Liver (tissue), 10 donors: ENCODE measurements at places on chromosomes 11 and 22. TPM values are rescaled to one million over a fixed set of nuclear protein-coding genes. Genes with fewer than 3 reads are reported as not detected.

DNA sequence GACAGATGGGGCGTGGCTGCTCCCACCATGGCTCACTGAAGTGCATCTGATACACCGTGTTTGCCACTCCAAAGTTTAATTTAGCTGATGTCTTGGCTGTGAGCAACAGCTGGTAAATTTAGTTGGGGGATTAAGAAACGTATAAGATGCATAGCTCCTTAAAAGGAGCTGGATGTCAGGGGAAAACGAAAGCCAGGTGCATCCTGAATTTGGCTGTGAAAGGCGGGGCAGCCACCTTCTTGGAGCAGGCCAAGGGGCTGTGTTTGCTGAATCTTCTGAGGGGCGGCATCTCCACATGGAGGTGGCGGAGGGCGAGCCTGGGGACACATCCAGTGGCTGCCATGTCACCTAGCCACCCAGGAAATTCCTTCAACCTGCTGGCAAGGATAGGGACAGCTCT, 20.7 kb upstream of the NCF4 start:
- H3K4me3 ChIP-seq: no peak overlapping the region
- DNase-seq: no peak

- no peak for DNase-seq
- no peaks in the 10 kb centered on the region for H3K36me3 ChIP-seq
- H3K27ac ChIP-seq: no peak overlapping the region
- no peaks in the 10 kb centered on the region for H3K27me3 ChIP-seq
- no peaks in the 10 kb centered on the region for H3K4me1 ChIP-seq
Observed at GRCh38 chr22:48091060-48091650, 1328.7 kb downstream of the TBC1D22A start.

DNA sequence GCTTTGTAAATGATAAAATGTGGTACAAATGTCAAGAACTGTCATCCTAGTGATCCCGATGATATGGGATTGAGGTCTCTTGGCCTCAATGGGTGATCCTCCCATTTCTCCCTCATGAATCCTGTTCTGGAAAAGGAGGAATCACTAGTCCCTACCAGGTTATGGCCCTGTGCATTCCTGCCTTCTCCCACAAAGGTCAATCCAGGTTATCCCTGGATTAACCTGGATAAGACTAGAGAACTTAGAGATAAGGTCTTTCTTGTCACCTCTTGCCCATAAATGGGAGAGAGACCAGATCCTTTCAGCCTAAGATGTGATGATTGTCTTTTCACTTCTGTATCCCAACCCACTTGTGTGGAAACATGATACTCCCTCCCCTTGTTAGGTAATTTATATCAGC, 396.7 kb downstream of the BUD13 start:
- H3K4me3 ChIP-seq: no peak overlapping the region
- no peak overlapping the region for H3K27ac ChIP-seq
- no peaks in the 10 kb centered on the region for H3K36me3 ChIP-seq
- no peaks in the 10 kb centered on the region for H3K4me1 ChIP-seq

PRG3 gene
- not detected for total RNA-seq

P2RY2 gene
- 3.7 TPM for total RNA-seq

GRCh38 chr11:121723246-121723741, 270.5 kb upstream of the SORL1-AS1 start:
- no peak overlapping the region for H3K27ac ChIP-seq
- no peak for DNase-seq
- no peaks in the 10 kb centered on the region for H3K27me3 ChIP-seq
- peaks cover 6% of the 10 kb centered on the region for H3K4me1 ChIP-seq
- no peaks in the 10 kb centered on the region for H3K36me3 ChIP-seq
- H3K4me3 ChIP-seq: no peak overlapping the region

DDT gene
- total RNA-seq: 352 TPM

DNA sequence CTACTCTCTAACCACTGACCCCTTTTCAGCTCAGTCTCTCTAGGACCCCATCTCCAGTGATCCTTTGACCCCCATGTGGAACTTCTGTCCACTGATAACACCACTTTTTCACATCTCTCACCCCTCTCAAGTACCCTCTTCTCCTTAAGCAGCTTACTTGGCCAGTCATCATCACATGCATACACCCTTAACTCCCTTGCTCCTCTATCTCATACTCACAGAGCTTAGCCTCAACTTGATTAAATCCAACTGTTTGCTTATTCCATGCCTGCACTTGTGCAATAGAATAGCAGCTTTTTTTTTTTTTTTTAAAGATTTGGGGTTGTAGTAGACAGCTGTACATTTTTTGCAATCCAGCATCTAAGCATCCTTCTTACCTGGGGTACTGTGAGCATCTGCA, 22.2 kb downstream of the AQP11 start:
- no peaks in the 10 kb centered on the region for H3K4me1 ChIP-seq
- DNase-seq: no peak
- no peak overlapping the region for H3K4me3 ChIP-seq
- no peak overlapping the region for H3K27ac ChIP-seq

DNA sequence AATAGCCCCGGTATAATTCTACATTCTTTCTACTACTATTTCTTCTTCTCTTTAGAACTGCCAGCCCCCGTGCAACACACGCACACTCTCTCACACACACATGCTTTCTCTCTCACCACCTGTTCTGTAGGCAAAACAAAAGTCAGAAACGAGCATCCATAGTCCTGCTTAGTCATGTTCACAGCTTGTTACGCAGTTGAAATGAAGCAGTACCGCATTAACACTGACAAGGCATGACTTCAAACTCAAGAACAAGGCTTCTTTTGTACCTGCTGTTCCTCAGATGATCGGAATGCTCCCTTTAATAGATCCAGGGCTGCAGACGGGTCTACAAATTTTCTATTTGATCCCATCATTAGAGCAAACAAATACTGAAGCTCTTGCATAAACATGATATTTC, 42.2 kb downstream of the USP28 start:
- H3K36me3 ChIP-seq: peaks cover 19% of the 10 kb centered on the region
- no peak overlapping the region for H3K4me3 ChIP-seq
- peaks cover 4% of the 10 kb centered on the region for H3K4me1 ChIP-seq
- H3K27me3 ChIP-seq: no peaks in the 10 kb centered on the region
